DMS153 (cell line): ENCODE measurements at places on chromosomes 2 and 18.

DNA sequence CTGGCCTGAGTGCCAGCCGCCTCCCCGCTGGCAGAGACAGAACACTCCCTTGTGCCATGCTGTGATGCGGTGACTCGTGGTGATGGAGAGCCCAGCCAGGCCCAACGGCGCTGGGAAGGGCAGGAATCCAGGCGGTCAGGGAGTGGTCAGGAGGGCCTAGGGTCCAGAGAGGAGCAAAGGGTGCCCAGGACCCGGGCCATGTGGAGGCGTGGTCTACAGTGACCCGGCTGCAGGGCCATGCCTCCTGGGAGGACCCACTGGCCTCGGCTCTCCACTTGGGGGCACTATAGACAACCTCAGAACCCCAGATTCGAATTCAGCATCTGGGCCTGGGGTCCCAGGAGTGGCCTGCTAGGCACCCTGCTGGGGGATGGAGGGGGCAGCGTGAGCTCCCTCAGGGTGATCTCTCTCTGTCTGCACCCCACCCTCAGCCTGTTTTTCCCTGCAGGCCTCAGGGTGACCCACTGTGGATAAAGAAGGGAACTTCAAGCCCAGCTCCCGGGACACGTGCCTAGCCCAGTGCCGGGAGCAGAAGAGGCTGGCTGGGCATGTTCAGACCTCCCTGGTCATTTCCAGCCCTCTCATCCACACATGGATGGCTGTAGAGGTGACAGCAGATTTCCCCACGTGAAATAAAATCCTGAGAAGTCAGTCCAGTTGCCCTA, 13.0 kb downstream of the AMER3 start:
- DNase-seq: no peak

GRCh38 chr2:171160956-171161740, 455 bp upstream of the TLK1 start:
- DNase-seq: peak; percentile 32

GRCh38 chr2:119541476-119541875, 2.8 kb upstream of the CFAP221 start:
- no peak for DNase-seq

GRCh38 chr2:234457421-234457820, 39.5 kb downstream of the ARL4C start:
- DNase-seq: no peak

DNA sequence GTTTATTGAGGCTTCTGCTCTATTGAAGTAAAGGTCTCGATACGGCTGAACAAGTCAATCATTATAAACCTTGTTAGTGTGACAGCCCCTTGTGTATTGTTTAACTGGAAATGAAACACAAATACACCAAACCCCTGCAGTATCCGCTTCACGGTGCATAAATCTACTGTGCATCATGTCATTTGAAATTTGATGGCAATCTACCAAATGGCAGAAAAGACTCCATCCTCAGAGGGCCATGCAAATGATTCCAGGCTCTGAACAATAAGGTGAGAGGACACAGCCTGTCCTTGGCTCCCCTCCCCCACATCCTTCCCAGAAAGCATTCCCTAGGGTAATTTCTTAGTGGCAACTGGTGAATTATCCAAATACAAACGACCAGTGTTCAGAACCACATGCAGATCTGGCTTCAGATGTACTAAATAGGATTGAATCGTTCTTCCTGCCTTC, 80.6 kb downstream of the ADCYAP1 start:
- peak; percentile 84 for DNase-seq

DNA sequence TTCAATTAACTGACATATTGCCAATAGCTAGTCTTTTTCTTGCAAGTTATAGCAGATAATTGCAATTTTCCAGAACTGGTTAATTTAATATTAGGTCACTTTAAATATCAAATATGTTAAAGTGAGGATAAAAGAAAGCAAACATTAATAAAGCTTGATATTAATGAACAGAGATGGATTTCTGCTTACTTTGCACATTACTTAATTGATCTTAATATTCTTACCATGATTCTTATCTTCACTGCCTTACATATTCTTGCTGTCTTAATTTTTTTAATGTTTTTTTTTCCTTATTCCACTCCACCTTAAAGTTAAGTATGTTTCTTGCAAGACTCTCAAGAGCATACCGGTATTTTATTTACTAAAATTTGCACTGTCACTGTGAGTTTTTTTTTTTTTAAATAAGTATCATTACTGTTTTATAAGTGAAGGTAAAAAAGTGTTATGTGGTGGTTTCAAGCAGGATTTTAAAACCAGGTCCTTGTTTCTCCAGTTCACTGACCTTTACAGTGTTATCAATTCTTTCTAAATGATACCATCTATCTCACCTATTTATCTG, 33.9 kb downstream of the PPP3R1 start:
- no peak for DNase-seq
